Sigmoid colon (tissue), 7 donors: ENCODE measurements at places on chromosomes 16 and 17. TPM values are rescaled to one million over a fixed set of nuclear protein-coding genes. Genes with fewer than 3 reads are reported as not detected.

DNA sequence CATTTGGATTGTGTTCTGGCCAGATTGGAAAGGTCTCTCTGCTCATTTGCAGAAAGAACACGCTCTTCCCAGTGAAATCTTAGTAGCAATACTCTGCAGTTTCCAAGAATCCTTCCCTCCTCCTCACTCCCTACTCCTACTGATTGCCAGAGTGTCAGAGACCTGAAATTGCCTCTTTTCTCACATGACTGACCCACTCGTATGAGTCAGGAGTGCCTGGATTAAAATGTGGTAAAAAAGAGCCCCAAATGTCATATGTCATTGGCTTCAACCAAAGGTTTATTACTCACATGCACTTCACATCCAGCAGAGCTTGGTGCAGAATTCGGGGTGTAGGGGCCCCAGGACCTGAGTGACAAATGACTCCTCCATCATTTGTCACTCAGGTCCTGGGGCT lies 39.7 kb upstream of the IRX3 start:
- no peaks in the 10 kb centered on the region for H3K27me3 ChIP-seq
- H3K36me3 ChIP-seq: no peaks in the 10 kb centered on the region
- no peaks in the 10 kb centered on the region for H3K4me1 ChIP-seq
- no peak overlapping the region for H3K27ac ChIP-seq

DNA sequence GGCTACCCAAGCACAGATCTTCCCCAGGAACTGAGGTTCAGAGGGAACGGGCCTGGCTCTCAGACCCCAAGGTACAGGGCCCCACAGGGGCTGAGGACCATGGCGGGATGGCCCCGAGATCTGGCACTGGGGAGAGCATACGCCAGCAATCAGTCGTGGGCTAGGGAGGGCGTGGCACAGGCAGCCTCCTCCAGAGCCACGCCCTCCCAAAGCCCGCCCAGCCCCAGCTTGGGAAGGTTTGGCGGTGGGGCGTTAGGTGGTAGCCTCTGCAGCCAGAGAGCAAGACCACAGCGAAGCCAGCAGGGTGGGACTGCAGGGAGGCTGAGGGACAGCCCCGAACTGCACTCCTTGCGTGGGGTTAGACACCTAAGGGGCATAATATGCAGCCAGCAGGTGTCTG lies 11.6 kb downstream of the WNT9B start:
- no peaks in the 10 kb centered on the region for H3K4me1 ChIP-seq
- H3K27ac ChIP-seq: no peak overlapping the region
- H3K36me3 ChIP-seq: no peaks in the 10 kb centered on the region
- no peak overlapping the region for H3K4me3 ChIP-seq
- no peak for DNase-seq

DNA sequence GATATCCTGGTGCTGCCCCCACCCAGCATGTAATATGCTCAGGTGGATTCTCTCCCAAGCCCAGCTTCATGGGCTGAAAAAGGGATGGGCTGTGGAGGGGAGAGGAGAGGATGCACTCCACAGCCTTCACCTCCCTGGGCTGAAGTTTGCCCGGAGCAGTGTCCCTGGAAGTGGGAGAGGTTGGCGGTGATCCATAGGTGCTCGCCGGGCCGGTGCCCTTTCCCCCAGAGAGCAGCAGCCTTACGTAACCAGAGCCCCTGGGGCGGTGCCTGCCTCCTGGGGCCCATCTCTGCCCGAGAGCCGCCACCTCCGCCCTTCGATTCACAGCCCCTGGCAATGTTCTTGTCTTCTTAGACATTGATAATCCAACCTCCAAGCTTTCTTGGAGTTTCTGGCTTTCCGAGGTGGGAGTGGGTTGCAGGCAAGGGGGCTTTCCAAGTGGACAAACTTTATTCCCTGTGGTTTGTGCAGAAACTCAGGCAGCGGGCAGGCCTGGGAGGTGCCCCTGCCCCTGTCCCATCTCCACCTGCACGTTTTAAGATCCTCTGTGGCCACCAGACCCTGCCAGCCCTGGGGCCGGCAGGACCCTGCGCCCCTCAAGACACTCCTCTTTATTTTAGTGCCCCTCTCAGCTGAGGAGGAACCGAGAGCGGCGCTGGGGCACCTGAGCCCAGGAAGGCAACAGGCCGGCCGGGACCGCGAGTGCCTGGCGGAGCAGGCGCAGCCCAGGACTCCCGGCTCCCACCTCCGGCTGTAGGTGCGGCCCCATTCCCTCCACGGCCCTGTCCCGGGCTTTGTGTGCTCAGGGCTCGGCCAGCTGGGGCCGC lies 3.1 kb upstream of the WDR90 start:
- H3K27me3 ChIP-seq: no peaks in the 10 kb centered on the region
- no peak for DNase-seq
- H3K4me3 ChIP-seq: no peak overlapping the region
- no peaks in the 10 kb centered on the region for H3K36me3 ChIP-seq
- H3K4me1 ChIP-seq: peaks cover 51% of the 10 kb centered on the region

Gene ITGB3
- 42.1 TPM for total RNA-seq

GRCh38 chr17:7439462-7440112 lies at the start of gene FGF11:
FGF11 (plus strand) TSS chr17:7439512; CDS start chr17:7439621, 109 bp downstream.
- H3K27me3 ChIP-seq: peaks cover 46% of the 10 kb centered on the region
- H3K27ac ChIP-seq: no peak within 1 kb of the TSS
- H3K36me3 ChIP-seq: no peaks in the 10 kb centered on the region
- H3K4me1 ChIP-seq: no peaks in the 10 kb centered on the region
- peak within 1 kb of the TSS; percentile 43 for H3K4me3 ChIP-seq

Gene HSF5
- total RNA-seq: not detected

Gene HES7
- not detected for total RNA-seq

Gene TBC1D3G
- total RNA-seq: 1.4 TPM

Gene C1QBP
- 59.8 TPM for total RNA-seq

DNA sequence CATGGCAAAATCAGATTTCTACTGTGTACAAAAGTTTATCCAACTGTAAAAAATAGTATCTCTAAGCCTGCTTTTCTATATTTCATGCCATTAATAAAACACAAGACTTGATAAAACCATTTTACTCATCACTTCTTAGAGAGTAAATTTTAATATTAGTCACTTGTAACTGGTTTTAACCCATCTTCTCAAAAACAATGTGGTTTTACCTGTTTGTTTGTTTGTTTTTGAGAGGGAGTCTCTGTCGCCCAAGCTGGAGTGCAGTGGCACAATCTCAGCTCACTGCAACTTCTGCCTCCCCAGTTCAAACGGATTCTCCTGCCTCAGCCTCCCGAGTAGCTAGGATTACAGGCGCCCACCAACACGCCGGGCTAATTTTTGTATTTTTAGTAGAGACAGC lies 32.1 kb downstream of the UBE2G1 start:
- peaks cover 44% of the 10 kb centered on the region for H3K4me1 ChIP-seq
- no peaks in the 10 kb centered on the region for H3K36me3 ChIP-seq
- H3K27ac ChIP-seq: no peak overlapping the region
- no peak overlapping the region for H3K4me3 ChIP-seq
- DNase-seq: no peak

Gene CPNE7
- not detected for total RNA-seq

DNA sequence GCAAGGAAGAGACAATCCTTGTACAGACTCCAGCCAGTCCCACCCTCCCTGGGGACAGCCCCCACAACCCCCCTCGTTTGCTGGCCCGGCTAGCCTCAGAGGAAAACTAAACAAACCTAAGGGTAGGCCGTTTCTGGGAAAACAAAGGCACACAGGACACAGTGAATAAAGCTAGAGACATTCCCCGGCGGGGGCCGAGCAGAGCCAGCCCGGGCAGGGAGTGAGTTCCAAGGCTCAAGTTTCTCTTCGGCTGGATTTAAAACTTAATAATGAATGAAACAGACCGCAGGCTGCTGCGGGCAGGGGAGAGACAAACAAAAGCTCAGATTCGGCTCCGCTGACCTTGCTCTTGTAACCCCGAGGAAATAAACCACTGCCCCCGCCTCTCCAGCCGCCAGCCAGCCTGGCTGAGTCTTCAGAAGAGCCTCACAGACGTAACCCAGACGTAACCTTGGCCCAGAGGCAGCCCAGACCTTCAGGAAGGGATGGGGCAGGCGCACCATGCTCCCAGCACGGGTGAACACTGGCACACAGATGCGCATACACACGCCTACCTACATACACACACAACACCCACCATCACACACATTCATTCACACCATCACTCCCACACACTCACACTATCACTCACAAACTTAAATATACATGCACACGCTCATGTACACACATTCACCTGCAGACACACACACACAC lies 216.0 kb downstream of the ZNF423 start:
- DNase-seq: no peak
- no peak overlapping the region for H3K4me3 ChIP-seq
- no peaks in the 10 kb centered on the region for H3K4me1 ChIP-seq
- no peaks in the 10 kb centered on the region for H3K27me3 ChIP-seq

DNA sequence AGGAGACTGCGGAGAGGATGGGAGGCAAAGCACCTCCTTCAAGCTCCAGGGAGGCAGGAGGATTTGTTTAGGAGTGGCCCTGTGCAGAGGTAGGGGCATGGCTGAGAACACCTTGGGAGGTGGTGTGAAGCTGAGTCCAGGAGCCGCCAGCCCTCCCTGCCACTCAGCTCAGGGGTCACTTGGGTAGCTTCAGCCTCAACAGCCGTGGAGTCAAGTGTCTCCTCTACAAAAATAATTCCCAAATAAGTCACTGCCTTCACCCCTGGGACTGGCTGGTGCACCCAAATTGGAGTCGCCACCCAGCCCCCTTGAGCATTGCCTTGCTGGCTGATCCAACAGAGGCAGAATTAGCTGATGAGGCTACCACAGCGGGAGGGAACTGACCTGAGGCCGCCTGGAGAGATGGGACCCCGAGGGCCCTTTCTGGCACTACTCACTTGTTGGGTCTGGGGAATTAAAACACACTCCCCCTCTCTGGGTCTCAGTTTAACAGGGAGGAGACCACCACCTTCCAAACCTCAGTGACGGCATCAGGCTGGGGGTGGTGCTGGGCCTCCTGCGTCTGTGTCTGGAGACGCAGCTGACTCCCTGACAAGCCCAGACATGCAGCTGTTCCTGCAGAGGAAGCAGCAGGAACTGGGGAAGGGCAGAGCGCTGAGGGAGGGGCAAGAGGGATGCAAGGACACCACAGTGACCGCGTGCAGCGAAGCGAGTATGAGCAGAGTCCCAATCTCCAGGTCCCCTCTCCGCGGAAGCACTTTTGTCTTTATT lies 87.9 kb upstream of the TOB1 start:
- H3K27ac ChIP-seq: peak overlapping the region; percentile 59
- DNase-seq: peak; percentile 80
- H3K4me3 ChIP-seq: no peak overlapping the region
- H3K4me1 ChIP-seq: peaks cover 40% of the 10 kb centered on the region
- no peaks in the 10 kb centered on the region for H3K27me3 ChIP-seq
- no peaks in the 10 kb centered on the region for H3K36me3 ChIP-seq

Gene KRT27
- not detected for total RNA-seq

DNA sequence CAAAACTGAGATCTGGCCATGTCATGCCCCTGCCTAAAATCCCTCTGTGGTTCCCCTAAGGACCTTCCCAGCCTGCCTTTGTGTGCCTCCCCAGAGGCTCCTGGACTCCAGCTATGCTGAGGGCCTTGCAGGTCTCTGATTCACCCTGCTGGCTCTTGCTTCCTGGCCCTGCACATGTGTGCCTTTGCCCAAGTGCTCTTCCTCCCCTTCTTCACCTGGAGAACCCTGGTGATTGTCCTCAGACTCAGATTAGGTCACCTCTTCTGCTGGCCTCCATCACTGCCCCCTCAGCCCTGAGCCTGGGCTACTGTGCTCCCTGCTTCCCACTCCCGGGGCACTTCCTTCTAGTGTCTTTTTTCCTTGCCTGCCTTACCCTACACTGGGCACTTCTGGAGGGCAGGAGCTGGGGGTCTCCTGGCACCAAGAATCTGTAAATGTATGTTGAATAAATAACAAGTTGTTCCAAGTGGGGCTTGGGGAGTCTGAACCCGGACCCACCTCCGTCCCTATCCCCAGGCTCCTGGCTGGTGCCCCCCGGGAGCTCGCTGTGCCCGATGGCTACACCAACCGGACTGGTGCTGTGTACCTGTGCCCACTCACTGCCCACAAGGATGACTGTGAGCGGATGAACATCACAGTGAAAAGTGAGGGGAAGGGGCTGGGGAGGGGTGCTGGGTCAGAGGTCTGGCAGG lies 7.8 kb downstream of the ITGA3 start:
- peaks cover 71% of the 10 kb centered on the region for H3K4me1 ChIP-seq
- H3K27ac ChIP-seq: peak overlapping the region; percentile 91
- H3K4me3 ChIP-seq: no peak overlapping the region

- no peak overlapping the region for H3K4me3 ChIP-seq
- no peaks in the 10 kb centered on the region for H3K27me3 ChIP-seq
Measured at GRCh38 chr17:55245986-55246385, 18.8 kb upstream of the HLF start.
